ENCODE measurements at places on chromosomes 5 and 9. TPM values are rescaled to one million over a fixed set of nuclear protein-coding genes. Genes with fewer than 3 reads are reported as not detected.

CCL27 gene
- total RNA-seq: 0.20 TPM

NUTM2F gene
- not detected for total RNA-seq

RASGEF1C gene
- total RNA-seq: not detected

FAM221B gene
- total RNA-seq: not detected

GRXCR2 gene
- total RNA-seq: not detected

IL33 gene
- total RNA-seq: 30.9 TPM

ABO gene
- 7.3 TPM for total RNA-seq

LNPEP gene
- total RNA-seq: 23.6 TPM
